ENCODE measurements at places on chromosomes 13 and 19. TPM values are rescaled to one million over a fixed set of nuclear protein-coding genes. Genes with fewer than 3 reads are reported as not detected.

The KXD1 gene
- 50.3 TPM for total RNA-seq

The ERICH4 gene
- 0.64 TPM for total RNA-seq

The GAS6 gene
- total RNA-seq = 54.1 TPM

The ZNF418 gene
- 12.8 TPM for total RNA-seq

The PTH2 gene
- not detected for total RNA-seq
